Stimulated activated CD4-positive, alpha-beta T cell treated with anti-CD3 and anti-CD28 coated beads, Interleukin-1b, Interleukin-23, amount 100 ng/mL, for 1 hour (primary cell): ENCODE measurements at places on chromosomes 11 and 22.

DNA sequence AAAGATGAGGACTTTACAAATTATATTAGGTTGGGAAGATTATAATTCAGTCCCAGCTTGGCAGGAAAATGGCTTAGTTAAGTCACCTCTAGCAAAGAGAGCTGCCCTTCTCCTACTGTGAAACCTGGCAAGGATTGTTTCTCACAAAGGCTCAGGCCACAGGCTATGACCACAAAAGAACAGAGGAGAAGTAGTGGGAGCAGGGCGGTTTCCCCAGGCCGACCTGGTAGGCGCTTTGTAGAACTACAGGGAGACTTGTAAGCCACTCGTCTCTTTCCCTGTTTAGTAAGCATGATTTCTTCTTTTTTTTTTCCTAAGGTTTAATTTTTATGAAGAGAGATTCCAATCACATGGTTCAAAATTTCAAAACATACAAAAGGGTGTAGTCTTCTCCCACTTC lies 4.6 kb downstream of the SNAP29 start:
- no peak for DNase-seq

- no peak for DNase-seq
Measured at GRCh38 chr22:28279888-28280287, 360.8 kb upstream of the PITPNB start.

- no peak for DNase-seq
Measured at GRCh38 chr11:96794152-96794551, 404.3 kb downstream of the JRKL start.

DNA sequence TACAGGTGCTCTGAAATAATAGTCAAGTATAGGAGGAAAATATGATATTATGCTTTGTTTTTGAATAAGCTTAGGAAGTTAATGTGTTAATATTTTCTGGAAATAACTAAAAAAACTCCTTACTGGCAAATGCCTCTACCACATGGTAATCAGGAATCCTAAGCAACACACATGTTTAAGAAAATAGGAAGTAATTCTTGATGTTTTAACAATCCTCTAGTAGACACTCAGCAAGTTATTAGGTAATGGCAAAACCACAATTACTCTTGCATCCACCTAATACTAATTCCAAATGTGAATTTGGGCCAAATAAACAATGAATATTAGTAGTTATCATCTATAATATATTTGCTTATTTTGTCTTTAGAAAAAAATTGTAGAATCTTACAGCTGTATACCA lies 53.6 kb downstream of the SLC35F2 start:
- no peak for DNase-seq

DNA sequence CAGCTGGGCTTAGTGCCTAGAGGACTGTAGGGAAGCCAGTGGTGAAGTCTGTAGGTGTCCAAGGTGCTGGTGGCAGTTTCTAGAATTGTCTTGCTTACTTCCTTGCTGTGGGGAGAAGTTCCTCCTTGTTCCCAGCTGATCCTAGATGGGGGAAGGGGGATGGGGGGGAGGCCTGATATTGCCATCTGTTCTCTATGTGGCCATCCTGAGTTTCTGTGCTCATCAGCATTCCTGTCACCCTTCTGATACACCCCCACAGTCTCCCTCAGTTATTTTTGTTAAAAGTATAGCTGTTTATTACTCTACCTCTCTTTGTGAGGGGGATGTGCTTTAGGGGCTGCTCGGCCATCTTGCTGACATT lies 36.5 kb downstream of the MADD start:
- no peak for DNase-seq

GRCh38 chr11:124633355-124633754 lies 10.7 kb downstream of the TBRG1 start:
- no peak for DNase-seq
